ENCODE measurements at places on chromosomes 5 and 9. TPM values are rescaled to one million over a fixed set of nuclear protein-coding genes. Genes with fewer than 3 reads are reported as not detected.

Gene FOXD4L4
- polyA plus RNA-seq, result not detected

Gene TNFSF8
- 0.64 TPM for polyA plus RNA-seq

Gene CLIC3
- polyA plus RNA-seq, result 3.8 TPM

Gene IFNK
- polyA plus RNA-seq, result not detected

Gene LRRC70
- 8.2 TPM for polyA plus RNA-seq

Gene ADGRV1
- 510 TPM for polyA plus RNA-seq

Gene GPRIN1
- 2.2 TPM for polyA plus RNA-seq

Gene PCDHA9
- not detected for polyA plus RNA-seq

Gene SLC45A2
- polyA plus RNA-seq, result 0.03 TPM

Gene CER1
- polyA plus RNA-seq, result not detected

Gene SOWAHA
- polyA plus RNA-seq, result 0.17 TPM

Gene FGF10
- 1.4 TPM for polyA plus RNA-seq

Gene FOXD4L6
- 0.24 TPM for polyA plus RNA-seq

Gene PCDHGB6
- polyA plus RNA-seq, result 0.61 TPM

Gene CFAP90
- 1.1 TPM for polyA plus RNA-seq

Gene VCAN
- 31.9 TPM for polyA plus RNA-seq

Gene SLC4A9
- polyA plus RNA-seq, result not detected

Gene ABO
- polyA plus RNA-seq, result 20.8 TPM

Gene SLC6A3
- polyA plus RNA-seq, result not detected

Gene GABRP
- 0.13 TPM for polyA plus RNA-seq

Gene FAM169A
- polyA plus RNA-seq, result 9.2 TPM

Gene TXNDC8
- not detected for polyA plus RNA-seq

Gene SLC2A6
- 5.0 TPM for polyA plus RNA-seq

Gene IFNA4
- not detected for polyA plus RNA-seq

Gene TMEFF1
- polyA plus RNA-seq, result not detected

Gene RGS3
- 64.9 TPM for polyA plus RNA-seq

Gene LECT2
- polyA plus RNA-seq, result not detected

Gene WDR36
- 19.1 TPM for polyA plus RNA-seq

Gene SCGB3A2
- 0.71 TPM for polyA plus RNA-seq

Gene DMRT3
- polyA plus RNA-seq, result not detected

Gene SPINK13
- polyA plus RNA-seq, result 5.7 TPM

Gene IFNA16
- not detected for polyA plus RNA-seq

Gene WNT8A
- polyA plus RNA-seq, result not detected

Gene GLRA1
- 1.3 TPM for polyA plus RNA-seq

Gene F2RL1
- polyA plus RNA-seq, result 0.95 TPM

Gene SPAAR
- polyA plus RNA-seq, result 3.3 TPM

Gene ELOVL7
- 0.88 TPM for polyA plus RNA-seq

Gene UNC5A
- polyA plus RNA-seq, result 19.7 TPM

Gene PCA3
- not detected for polyA plus RNA-seq

Gene ANGPTL2
- polyA plus RNA-seq, result 10.3 TPM

Gene TNFSF15
- 0.37 TPM for polyA plus RNA-seq

Gene SH3PXD2B
- 15.2 TPM for polyA plus RNA-seq

Gene SOX30
- 0.27 TPM for polyA plus RNA-seq

Gene MYOZ3
- 0.51 TPM for polyA plus RNA-seq

Gene PLPP7
- 13.2 TPM for polyA plus RNA-seq

Gene C9orf50
- polyA plus RNA-seq, result 0.56 TPM

Gene RASEF
- polyA plus RNA-seq, result 0.30 TPM

Gene GCNT1
- polyA plus RNA-seq, result 1.3 TPM

Gene TRIM23
- 4.7 TPM for polyA plus RNA-seq

Gene COL27A1
- 15.9 TPM for polyA plus RNA-seq

Gene SPATA31C1
- not detected for polyA plus RNA-seq

Gene INSL6
- not detected for polyA plus RNA-seq

Gene PLAC8L1
- 0.97 TPM for polyA plus RNA-seq

Gene BTNL9
- 62.7 TPM for polyA plus RNA-seq

Gene SKP2
- polyA plus RNA-seq, result 3.9 TPM

Gene SHISAL2B
- polyA plus RNA-seq, result 0.10 TPM

Gene PCDHGB3
- polyA plus RNA-seq, result 1.0 TPM

Gene CMYA5
- polyA plus RNA-seq, result 0.54 TPM
